Brain microvascular endothelial cell (primary cell): ENCODE measurements at places on chromosomes 13 and 19.

- no peak for DNase-seq
Observed at GRCh38 chr19:827710-828321, at the start of gene AZU1. Gene AZU1, plus strand, starts transcription at chr19:827837. Its CDS starts 10 bp downstream, at chr19:827847.

GRCh38 chr13:74299721-74300120 lies 165.5 kb upstream of the KLF12 start:
- no peak for DNase-seq

GRCh38 chr19:29188289-29189032 lies 24.5 kb downstream of the UQCRFS1 start:
- no peak for DNase-seq

DNA sequence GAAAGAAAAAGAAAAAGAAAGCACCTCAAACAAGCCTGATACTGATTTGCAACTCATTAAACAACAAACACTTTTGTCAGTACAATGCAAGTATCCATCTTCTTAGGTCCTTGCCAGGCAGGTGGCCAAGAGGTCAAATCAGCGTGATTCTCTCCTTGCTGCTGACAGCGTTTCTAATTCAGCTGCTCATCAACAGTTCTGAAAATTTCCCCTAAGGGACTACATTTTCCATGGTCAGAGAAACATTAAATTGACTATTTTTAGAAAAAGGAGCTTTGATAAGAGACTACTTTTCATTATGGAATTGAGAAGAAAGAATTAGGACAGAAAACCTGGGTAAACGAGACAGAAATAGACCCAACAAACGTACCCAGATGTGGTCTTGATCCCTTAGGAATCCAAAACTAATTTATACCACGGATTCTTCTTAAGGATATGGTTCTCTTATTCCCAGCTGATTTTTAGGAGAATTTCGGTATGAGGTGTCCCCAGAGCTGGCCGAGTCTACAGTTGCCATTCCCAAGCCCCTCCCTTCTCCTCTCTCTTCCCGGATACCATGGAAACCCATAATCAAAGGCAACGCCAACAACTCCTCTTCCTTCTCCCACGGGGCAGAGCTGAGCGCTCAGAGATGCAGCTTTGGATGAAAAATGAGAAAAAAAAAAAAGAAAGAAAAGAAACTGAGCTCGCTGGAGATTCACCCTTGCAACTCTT lies 29.5 kb upstream of the CEBPG start:
- no peak for DNase-seq

DNA sequence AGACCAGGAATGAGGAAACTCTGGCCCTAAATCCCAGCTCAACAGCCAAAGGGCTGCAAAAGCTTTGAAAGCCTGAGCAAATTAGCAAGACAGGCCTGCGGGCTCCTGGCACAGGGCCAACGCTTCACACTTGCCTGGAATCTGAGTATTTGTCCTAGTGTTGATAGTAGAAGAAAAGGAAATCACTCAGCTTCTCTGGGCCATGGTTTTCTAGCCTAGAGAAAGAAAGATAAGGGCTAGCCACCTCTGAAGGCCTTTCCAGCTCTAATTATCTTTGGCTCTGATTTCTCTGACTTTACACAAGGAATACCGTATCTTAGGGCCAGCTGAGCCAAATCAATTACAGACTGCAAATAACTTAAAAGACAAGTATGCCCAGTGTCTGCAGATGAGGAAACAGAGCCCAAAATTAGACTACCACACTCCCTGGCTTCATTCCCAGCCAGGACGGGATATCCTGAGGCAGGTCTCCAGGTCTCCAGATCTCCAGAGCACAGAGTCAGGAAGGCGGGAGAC lies 69.6 kb downstream of the STK24 start:
- peak; percentile 29 for DNase-seq

GRCh38 chr19:49210108-49210900 lies 52.7 kb downstream of the TRPM4 start:
- no peak for DNase-seq

DNA sequence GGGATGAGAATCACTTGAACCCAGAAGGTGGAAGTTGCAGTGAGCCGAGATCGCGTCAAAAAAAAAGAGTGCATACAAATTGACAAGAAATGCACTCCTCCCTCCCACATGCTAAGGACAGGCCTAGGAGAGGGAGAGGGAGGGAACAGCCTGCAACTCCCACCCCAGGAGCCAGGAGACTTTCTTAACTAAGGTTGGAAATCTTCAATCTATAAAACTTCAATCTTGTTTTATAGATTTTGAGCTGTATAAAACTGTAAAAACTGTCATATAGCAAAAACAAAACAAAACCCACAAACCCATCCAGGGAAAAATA lies 1.3 kb upstream of the SYCN start:
- DNase-seq = no peak

DNA sequence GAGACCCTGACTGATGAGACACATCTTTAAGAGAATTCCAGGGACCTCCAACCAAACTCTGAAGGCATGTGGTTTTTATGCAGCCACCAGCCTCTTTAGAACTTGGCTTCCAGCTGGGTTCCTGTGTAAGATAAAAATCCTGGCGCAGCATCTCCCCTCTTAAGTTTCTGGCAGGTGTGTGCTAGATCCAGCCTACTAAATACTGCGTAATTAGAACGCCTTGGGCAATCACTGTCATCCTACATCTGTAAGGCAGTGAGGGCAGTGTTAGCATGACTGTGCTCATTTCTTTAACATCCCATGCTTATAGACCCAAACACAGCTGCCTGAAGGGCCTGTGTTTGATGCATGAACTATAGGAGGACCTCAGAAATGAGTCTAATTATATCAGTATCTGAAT lies 173.5 kb upstream of the OBI1 start:
- DNase-seq = no peak

DNA sequence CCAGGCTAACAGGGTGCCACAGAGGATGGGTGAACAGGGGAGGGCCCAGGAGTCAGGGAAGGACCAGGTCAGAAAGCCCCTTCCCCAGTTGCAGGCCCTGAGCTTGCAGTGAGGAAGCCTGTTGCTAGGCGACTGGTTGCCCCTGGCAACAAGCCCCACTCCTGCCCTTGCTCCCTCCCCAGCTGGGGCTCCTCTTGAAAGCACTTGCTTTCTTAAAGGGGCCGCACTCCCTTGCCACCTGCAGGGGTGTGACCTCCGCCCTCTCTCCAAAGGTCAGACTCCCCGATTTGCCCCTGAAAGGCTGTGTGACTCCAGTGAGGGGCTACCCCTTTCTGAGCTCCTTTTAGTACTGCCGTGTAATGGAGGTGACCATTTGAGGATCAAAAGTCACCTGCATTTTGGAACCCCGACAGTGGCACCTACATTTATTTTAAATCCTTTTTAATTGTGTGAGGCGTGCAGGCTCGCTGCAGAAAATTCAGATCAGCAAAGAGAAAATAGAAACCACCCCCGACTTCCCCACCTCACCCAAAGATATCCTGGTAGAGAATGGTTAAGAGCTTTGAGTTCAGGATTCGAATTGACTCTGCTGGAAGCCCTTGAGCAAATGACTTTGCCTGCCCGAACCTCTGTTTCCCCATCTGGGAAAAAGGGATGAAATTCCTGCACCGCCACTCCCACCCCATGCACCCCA lies 4.8 kb downstream of the FCHO1 start:
- peak; percentile 25 for DNase-seq

GRCh38 chr19:38664503-38665211 lies 17.2 kb downstream of the ACTN4 start:
- DNase-seq = no peak

- DNase-seq = no peak
Observed at GRCh38 chr19:18386543-18387271, 749 bp downstream of the GDF15 start.

DNA sequence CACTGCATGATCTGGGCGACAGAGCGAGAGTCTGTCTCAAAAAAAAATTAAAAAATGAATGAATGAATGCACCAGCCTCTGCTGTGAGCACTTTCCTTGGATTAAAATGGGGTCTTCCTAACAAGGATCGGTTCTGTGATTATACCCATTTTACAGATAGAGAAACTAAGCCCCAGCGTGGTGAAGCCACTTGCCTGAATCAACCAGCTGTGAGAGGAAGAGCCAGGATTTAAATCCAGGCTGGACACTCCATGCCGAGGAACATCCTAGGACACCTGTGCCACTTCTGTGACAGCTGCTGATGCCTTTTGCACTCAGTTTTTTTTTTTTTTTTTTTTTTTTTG lies 14.1 kb downstream of the TLE5 start:
- no peak for DNase-seq

- DNase-seq = no peak
Observed at GRCh38 chr13:93201992-93202558, 24.5 kb upstream of the GPC6 start.

GRCh38 chr13:105089858-105090643 lies 1445.4 kb downstream of the EFNB2 start:
- DNase-seq = peak; percentile 56

- DNase-seq = no peak
Observed at GRCh38 chr13:108643646-108644353, 14.4 kb downstream of the MYO16 start.

- DNase-seq = no peak
Observed at GRCh38 chr19:49200238-49200862, 42.8 kb downstream of the TRPM4 start.

- DNase-seq = no peak
Observed at GRCh38 chr13:35848336-35849255, 282.6 kb downstream of the DCLK1 start.

DNA sequence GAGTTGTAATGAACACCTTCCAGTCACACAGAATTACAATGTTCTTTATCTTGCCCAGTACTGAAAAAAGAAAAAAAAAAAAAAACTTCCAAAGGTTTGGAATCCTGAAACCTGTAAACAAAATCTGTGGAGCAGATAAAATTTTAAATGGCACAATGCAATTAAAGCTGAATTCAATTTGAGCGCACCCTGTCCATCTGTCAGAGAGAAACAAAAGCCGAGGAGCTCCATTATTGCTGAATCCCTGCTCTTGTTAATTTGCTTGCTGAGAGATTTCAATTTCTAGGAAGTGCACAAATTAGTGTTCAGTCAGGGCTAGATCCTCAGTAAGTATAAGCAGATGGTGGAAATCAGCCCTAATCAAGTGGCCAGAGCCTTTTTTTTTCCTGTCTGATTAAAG lies 65.2 kb downstream of the DACH1 start:
- DNase-seq = no peak
